OCI-M1 (cell line): ENCODE measurements at places on chromosomes 12 and 14.

- peak; percentile 70 for DNase-seq
Measured at GRCh38 chr14:34012978-34013720, 62.3 kb upstream of the EGLN3 start.

DNA sequence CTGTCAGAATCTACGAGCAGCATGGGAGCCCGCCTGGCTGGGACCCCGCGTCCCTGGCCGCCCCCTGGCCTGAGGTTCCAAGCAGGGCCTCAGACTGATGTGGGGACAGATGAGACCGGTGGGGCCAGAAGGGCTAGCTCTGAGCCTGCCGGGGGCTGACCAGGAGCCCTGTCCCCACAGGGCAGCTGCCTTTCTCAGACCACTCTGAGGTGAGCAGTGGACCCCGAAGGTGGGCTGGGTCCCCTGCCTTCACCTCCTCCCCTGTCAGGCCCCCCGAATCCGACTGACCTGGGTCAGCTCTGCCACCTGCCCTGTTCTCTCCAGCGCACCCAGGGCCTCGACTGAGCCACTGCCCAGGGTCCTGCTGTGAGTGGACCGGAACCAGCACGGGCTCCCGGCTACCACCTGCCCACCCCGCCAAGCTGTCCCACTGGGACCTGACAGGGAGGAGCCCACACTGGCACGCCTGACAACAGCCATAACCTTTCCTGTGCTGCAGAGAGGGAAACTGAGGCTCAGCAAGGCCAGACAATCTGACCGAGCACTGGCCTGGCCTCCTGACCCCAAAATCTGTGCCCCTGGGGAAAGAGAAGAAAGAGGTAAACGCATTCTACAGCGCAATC lies 29.7 kb upstream of the TMEM179 start:
- DNase-seq: no peak

DNA sequence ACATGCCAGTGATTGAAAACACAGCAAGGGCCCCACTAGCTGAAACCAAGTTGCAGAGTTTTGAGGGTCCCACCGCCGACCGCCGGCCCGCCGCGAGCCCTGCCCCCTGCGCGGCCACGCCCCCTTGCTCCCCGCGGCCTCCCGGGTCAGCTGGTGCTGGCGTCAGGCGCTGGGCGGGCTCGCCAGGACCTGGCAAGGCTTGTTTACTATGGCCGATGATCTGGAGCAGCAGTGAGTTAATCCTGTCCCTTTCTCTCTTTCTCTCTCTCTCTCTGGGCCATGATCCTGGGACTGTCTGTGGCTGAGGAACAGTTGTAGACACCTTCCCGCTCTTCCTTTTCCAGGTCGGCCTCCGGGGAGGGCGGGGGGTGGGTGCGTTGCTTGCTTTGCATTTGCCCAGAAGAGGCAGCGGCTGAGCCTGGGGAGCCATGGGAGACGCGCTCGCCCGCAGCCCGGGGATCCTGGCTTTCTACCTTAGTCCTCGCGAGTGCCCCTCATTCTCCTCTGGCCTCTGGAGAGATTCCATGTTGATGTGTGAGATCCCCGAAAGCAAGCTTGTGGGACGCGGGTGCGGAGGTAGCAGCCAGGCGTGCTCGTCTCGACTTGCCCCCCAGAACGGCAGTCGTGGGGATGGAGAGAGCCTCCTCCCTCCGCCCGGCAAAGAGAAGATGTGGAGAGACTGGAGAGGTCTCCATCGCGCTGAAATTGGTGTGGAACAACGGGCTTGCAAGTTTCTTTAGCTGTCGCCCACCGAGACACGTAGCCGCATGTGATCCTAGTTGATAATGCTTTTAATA lies at the start of gene ABHD4:
TSS of gene ABHD4 (plus strand) at position 202 of the 797 bp plus-strand sequence. CDS start at position 209, 7 bp downstream.
- DNase-seq: peak; percentile 63

- no peak for DNase-seq
Measured at GRCh38 chr12:130579231-130579630, 136.9 kb downstream of the RIMBP2 start.

DNA sequence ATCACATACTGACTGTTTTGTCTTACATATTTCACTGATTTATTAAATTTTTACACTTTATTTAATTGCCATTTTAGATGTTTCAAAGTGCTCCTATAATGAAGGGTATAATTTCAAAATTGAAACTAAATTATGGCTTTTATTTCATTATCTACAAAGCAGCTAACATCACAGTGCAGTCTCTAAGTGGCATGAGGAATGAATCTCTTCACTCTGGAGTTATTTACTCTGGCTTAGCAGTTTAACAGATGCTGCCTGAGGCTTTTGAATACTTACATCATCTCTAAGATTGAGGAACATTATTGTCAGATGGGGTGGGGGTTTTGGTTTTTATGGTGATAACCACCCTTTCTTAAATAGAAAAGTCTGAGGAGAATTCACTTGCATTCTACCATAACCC lies 386.4 kb downstream of the TRHDE start:
- DNase-seq: peak; percentile 18

- DNase-seq: peak; percentile 82
Measured at GRCh38 chr12:7142056-7142644, 12.0 kb downstream of the CLSTN3 start.

GRCh38 chr12:8120072-8120713 lies 3.2 kb upstream of the CLEC4A start:
- no peak for DNase-seq

DNA sequence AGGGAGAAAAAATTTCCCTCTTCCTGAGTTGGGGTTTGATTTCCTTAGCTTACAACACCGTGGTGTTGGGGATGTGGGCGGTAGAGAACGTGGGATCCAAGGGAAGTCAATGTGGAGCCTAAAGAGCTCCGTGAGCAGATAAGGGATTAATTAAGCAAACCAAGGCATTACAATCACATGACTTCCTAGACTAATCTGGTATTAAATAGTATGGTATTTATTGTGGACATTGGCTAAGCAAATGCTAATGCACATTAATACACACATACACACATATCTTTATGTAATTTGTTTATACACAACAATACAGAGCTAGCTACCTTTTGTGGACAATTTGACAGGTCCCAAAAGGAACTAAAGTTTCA lies 791 bp upstream of the RNF41 start:
- no peak for DNase-seq

GRCh38 chr14:95391331-95391730 lies 71.6 kb upstream of the CLMN start:
- DNase-seq: no peak

DNA sequence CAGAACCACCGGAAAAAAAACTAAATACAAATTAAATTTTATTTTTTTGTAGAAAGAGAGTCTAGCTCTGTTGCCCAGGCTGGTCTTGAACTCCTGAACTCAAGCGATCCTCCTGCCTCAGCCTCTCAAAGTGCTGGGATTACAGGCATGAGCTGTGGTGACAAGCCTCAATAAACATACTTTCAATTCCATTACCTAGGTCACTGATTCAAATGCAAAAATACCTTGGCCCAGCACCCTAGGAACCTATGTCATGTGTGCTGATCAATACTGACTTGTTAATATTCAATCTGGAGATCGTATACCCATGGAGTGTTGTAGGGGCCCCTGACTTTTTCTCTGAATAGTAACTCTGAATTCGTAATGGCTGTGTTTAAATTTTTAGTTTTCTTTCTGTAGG lies 7.1 kb upstream of the TMEM30B start:
- no peak for DNase-seq

DNA sequence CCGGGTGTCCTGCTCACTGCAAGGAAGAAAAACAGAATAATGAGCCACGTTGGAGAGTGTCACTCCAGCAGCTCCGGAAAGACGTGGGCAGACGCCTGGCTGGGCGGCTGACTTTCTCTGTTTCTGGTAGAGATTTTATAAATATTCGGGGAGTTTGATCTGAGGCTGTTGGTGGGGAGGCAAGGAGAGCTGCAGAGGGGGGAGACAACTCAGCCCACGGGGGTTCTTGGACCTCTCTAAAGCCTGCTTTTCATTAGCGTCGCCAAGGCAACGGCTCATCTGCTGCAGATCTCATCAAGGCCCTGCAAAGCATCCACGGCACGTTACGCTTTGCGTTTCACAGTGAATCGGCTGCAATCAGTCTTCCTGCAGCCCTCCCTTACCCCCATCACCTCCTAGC lies 207.2 kb downstream of the ZFP36L1 start:
- DNase-seq: no peak

DNA sequence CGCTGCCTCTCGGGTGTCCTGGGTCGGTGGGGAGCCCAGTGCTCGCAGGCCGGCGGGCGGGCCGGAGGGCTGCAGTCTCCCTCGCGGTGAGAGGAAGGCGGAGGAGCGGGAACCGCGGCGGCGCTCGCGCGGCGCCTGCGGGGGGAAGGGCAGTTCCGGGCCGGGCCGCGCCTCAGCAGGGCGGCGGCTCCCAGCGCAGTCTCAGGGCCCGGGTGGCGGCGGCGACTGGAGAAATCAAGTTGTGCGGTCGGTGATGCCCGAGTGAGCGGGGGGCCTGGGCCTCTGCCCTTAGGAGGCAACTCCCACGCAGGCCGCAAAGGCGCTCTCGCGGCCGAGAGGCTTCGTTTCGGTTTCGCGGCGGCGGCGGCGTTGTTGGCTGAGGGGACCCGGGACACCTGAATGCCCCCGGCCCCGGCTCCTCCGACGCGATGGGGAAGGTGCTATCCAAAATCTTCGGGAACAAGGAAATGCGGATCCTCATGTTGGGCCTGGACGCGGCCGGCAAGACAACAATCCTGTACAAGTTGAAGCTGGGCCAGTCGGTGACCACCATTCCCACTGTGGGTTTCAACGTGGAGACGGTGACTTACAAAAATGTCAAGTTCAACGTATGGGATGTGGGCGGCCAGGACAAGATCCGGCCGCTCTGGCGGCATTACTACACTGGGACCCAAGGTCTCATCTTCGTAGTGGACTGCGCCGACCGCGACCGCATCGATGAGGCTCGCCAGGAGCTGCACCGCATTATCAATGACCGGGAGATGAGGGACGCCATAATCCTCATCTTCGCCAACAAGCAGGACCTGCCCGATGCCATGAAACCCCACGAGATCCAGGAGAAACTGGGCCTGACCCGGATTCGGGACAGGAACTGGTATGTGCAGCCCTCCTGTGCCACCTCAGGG lies 679 bp downstream of the ARF6 start:
- peak; percentile 75 for DNase-seq

- no peak for DNase-seq
Measured at GRCh38 chr14:24164518-24164991, 3.5 kb downstream of the IRF9 start.

- no peak for DNase-seq
Measured at GRCh38 chr12:41288142-41288811, 100.2 kb downstream of the PDZRN4 start.

DNA sequence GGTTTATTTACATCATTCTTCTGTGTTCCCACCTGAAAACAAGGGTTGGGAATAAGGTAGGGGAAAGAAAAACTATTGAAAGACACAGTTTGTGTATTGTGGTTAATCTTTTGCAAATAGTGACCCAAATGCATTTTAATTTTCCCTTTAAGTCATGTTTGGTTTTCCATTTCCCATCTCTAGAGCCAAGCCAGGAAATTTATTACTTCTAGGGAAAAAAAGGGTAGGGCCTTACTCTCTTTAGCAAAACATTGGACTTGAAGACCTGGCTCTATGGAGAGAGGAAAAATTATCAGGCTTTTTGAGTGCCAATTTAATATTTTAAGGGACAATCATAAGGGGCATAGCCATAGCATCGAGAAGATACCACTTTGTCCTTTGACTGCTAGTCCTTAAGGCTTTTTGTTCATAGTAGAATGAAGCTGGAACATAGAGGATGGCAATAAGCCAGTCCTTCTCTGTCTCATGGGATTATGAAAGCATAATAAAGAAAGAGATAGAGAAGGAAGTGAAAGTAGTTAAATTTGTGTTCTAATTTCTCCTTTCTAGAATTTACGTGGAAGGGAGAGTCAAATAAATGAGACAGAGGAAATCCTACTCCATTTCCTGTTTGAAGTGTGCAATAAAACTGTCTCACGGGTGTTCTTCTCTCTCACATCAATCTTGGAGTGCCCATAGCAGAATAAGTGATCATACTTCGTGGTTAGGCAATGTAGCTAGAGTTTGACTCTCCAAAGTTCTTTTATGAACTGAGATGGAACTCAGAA lies 50.9 kb upstream of the PPFIA2 start:
- DNase-seq: peak; percentile 19

- DNase-seq: peak; percentile 84
Measured at GRCh38 chr12:110270125-110270962, 10.7 kb upstream of the ATP2A2 start.

DNA sequence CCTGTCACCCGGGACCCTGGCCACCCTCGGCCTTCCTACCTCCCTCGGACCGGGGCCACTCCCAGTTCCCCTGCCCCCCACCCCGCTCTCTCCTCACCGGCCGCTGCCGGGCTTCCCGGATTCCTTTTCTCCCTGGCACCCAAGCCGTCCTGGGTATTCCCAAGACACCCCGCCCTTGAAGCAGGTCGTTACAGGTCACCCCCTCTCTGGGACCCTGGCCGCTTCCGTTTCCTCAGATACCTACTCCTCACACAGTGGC lies 493 bp downstream of the NUMB start:
- no peak for DNase-seq

- no peak for DNase-seq
Measured at GRCh38 chr12:6552140-6552551, 3.7 kb downstream of the IFFO1 start.

- no peak for DNase-seq
Measured at GRCh38 chr12:94817695-94818075, 167.3 kb upstream of the TMCC3 start.

- no peak for DNase-seq
Measured at GRCh38 chr12:89029961-89030360, 322.3 kb downstream of the DUSP6 start.

GRCh38 chr14:56224229-56224628 lies 106.0 kb downstream of the PELI2 start:
- DNase-seq: no peak

GRCh38 chr14:105420101-105420973 lies 710 bp downstream of the MTA1 start:
- DNase-seq: no peak

DNA sequence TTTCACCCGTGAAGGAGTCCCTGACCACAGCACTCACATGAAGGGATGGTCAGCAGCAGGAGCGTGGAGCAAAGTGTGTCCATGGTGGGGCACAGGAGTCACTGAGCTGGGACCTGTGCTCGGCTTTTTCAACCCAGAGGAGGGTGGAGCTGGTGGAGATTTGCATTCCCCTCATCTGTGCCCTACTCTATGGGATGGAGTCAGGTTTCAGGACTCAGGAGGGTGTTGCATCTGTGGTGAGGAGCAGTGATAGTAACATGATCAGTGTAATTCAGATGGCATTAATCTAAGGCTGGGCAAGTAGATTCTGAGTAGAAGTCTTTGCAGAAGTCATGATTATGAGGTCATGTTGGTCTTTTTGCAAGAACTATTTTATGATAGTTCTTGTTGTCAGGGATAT lies 511.9 kb downstream of the TMEM121 start:
- no peak for DNase-seq

GRCh38 chr12:105992849-105993740 lies 145.7 kb downstream of the NUAK1 start:
- no peak for DNase-seq

DNA sequence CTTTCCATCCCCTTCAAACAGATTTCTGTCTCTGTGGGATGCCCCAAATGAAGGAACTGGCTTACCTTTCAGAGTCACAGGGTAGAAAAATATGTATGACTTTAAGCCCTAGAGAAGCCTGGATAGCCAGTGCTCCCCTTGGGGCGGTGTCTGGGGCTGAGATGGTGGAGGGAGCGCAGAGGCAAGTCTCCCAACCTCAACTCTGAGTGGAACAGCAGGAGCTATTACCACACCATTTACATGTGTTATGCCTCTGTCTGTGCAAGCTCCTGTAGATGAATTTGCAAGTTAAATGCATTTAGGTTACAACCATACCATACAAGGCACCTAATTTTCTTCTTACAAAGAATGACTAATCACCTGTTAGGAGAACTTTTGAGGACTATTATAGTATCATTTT lies 50.4 kb upstream of the CLMN start:
- DNase-seq: no peak
